ENCODE measurements at places on chromosomes 7 and 10. TPM values are rescaled to one million over a fixed set of nuclear protein-coding genes. Genes with fewer than 3 reads are reported as not detected.

Gene GRM3
- not detected for total RNA-seq

Gene OR6B1
- not detected for total RNA-seq

Gene ATRNL1
- total RNA-seq: 7.3 TPM

Gene CFAP70
- total RNA-seq: 1.4 TPM

Gene C10orf62
- total RNA-seq: not detected

Gene TUBB8
- total RNA-seq: not detected

Gene CARD11
- under 0.01 TPM for total RNA-seq

Gene SPDYE16
- total RNA-seq: 0.09 TPM

Gene AOAH
- total RNA-seq: 0.74 TPM

Gene CDNF
- 1.2 TPM for total RNA-seq

Gene MRM2
- 20.7 TPM for total RNA-seq

Gene MRPS24
- 137 TPM for total RNA-seq

Gene METTL27
- total RNA-seq: 10.7 TPM

Gene EPC1
- total RNA-seq: 56.9 TPM

Gene ANXA7
- total RNA-seq: 47.5 TPM

Gene DKK1
- 123 TPM for total RNA-seq

Gene HMX2
- total RNA-seq: not detected

Gene BTBD16
- 0.09 TPM for total RNA-seq

Gene CHCHD3
- total RNA-seq: 99.7 TPM

Gene GPR158
- total RNA-seq: 0.49 TPM

Gene HSPA12A
- 10.3 TPM for total RNA-seq

Gene INMT
- total RNA-seq: 219 TPM

Gene KCNH2
- not detected for total RNA-seq

Gene GSTO1
- total RNA-seq: 260 TPM

Gene ELAPOR2
- total RNA-seq: 14.7 TPM

Gene ASB10
- not detected for total RNA-seq

Gene EVX1
- not detected for total RNA-seq

Gene IKZF1
- total RNA-seq: not detected

Gene TYW1
- 15.0 TPM for total RNA-seq

Gene MUC12
- not detected for total RNA-seq

Gene IDI2
- total RNA-seq: not detected

Gene PLXDC2
- 11.2 TPM for total RNA-seq

Gene MALRD1
- 0.36 TPM for total RNA-seq

Gene UPK3BL2
- total RNA-seq: not detected

Gene IFIT1
- total RNA-seq: 172 TPM

Gene SDK1
- total RNA-seq: not detected

Gene SEC23IP
- 51.2 TPM for total RNA-seq

Gene HKDC1
- total RNA-seq: 0.16 TPM

Gene VSIR
- 20.6 TPM for total RNA-seq

Gene WIPF3
- not detected for total RNA-seq

Gene LIPF
- total RNA-seq: not detected

All from fibroblast of the aortic adventitia (primary cell).